ENCODE measurements at places on chromosomes 7 and 10.

DNA sequence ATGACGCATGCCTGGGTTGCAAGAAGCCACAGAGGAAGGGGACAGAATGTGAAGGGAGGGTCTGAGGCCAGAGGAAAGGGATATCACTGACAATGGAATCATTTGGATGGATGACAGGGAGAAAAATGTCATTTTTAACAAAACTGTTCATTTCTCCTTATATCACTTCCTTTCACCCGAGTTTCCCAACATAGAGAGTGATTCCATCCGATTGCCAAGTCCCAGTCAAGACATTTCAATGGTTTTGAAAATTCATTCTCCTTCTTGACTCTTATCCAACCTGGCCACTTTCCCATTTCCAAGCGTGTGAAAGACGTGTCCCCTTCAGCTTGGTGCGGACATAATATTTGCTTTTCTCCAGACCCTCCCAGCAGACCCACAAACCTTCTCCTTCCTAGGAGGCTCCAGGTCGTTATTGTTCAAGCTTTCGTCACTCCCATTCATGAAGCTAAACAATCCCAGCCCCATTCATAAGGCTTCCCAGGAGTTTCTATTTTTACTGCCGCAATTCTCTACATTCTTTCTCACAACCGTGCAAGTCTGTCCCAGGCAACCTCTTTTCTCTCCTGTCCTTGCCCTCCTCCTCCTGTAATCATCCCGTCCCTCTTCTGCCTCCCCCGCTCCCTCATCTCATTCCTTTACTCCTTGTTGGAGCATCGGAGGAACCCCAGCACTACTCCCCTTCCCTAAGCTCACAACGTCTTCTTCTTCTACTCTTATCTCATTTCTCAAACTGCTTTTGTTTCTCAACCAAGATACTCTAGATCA lies 301.3 kb upstream of the KLF6 start:
- no peak for DNase-seq

DNA sequence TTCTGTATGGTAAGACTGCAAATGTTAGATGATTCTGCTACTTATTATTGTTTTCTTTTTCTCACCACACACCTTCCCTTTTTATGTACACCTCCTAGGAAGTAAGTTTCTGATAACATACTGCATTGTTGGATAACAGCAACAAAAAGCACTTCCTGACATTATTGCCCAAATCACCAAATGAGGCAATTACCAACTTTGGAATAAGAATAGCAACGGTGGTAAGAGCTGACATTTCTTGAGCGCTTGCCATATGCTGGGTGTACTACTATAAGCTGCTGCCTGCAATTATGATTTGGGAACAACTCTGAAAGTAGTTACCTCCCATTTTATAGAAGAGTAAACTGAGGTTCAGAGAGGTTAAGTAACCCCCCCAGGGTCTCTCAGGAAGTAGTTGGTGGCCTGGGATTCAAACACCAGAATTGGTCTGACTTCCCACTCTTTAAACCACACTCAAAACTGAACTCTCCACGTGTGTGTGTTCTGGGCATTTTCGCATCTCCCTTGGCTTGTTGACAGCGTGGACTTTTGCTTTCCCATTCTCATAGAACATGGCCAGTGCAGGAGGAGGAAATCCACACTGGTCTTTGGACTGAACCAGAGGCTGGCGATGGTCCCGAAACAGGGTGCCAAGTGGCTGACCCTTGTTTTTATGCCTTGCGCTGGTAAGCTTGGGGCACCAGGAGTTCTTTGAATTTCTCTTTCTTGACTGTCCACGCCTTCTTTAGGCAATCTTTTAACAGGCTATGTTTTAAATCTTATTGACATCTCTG lies 71.4 kb downstream of the TCF7L2 start:
- peak; percentile 9 for DNase-seq

DNA sequence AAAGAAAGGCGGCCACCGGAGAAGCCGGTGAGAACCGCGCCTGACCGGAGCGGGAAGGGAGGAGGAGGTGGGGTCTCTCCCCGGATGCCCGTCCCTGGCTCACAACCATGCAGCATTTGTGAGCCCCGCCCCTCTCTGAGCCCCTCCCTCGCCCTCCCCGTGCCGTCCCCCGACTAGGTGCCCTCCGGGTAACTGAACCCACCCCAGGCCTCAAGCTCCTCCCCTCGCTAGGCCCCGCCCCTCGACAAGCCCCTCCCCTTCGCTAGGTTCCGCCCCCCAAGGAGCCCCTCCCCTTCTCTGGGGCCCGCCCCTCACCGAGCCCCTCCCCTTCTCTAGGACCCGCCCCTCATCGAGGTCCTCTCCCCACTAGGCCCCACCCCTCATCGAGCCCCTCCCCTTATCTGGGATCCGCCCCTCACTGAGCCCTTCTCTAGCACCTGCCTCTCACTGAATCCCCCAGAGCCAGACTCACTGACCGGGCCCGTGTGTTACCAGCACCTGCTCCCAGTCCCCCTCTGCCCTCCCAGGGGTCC lies 42.2 kb upstream of the HSPB1 start:
- DNase-seq, result no peak

DNA sequence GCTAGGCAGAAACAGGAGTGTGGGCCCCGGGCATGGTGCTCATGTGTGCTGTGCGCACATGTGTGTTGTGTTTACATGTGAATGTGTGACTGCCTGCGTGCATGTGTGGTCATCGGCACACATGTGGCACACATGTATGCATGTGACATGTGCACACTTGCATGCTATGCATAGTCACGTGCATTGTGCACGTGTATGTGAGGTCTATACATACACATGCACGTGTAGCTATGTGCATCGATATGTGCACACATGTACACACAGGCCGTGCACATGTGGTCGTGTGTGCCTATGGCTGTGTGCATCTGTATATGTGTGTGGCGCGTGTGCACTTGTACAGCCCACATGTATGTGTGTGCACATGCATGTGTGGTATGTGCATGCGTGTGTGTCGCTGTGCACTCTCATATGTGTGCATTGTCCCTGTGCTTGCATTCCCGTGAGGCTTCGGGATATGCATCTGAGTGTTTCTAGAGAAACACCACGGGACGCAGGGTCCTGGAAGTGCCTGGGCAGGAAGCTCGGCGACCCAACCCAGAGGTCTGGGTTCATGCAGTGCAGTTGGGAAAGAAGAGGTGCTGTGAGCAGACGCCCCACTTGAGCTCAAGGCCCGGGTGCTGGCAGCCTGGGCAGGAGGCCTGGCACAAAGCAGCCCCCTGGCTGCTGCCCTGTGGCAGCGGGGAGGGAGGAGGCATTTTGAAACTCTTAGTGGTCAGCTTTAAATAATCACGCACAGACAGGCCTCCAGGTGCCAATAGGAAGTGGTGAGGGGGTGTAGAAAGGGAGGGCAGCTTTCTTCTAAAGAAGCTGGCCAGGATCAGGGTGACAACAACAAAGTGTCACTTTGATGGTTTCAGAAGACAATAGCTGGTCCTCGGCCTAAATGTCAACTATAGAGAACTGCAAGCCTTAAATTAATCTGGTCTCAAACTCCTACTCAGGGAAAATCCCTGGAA lies 410.0 kb upstream of the MGMT start:
- no peak for DNase-seq

DNA sequence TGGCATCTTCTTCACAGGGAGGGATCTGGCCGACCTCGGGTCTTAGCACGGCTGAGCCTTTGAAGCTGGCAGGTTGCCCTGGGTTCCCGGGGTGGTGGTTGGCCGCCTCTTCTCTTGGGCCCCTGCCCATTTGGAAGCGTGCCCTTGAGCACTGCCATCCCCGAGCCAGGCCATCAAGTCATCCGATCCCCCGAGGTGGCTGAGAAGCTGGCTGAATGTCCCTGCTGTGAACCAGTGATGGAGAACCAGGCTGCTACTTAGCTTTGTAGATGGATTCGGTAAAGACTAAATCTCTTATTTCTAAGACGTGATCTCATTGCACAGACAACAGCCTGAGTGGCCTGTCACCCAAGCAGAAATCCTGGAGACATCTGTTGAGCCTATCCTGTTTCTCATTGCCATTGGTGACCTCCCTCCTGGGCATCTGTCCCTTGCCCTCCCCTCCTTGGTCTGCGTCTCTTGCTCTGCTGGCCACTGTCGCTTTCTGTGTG lies 74.3 kb downstream of the GRK5 start:
- peak; percentile 39 for DNase-seq

- no peak for DNase-seq
These were observed 114.1 kb upstream of the SORCS3 start for GRCh38 chr10:104527013-104527412.

Data from amygdala (tissue), 56 donors.